HT1080 (cell line): ENCODE measurements at places on chromosomes 5 and 9.

DNA sequence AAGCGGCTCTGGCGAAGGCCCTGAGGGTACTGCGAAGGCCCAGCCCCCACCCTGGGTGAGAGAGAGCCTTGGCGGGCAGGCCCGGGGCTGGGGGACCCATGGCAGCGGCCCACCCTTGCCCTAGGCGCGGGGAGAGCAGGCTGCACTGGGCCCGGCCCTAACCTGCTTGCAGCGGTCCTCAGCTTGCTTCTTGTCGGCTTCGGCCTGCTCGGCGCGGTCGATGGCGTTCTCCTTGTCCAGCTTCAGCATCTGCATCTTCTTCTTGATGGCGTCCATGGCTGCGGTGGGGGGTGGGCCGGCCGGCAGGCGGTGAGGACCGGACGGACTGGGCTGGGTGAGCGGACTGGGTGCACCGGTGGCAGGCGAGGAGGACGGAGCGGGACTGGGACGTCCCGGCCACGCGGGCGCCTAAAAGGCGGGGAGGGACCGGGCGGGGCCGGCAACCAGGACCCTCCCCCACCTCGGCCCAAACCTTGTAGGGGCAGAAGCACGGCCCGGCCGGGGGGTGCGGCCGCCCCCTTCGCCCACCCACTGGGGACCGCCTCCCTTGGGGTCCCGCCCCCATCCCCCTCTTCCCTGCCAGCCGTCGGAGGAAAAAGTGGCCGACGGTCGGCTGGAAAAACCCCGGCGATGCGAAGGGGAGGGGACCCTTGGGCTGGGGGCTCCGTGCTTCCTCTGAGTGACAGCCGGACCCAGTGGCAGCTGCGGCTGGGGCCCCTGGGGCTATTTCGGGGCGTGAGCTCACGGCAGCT is at the start of gene TPM2:
Gene TPM2 (minus strand): TSS at position 384 of the 752 bp plus-strand sequence. CDS start 108 bp downstream, at position 276.
- DNase-seq = peak; percentile 88

DNA sequence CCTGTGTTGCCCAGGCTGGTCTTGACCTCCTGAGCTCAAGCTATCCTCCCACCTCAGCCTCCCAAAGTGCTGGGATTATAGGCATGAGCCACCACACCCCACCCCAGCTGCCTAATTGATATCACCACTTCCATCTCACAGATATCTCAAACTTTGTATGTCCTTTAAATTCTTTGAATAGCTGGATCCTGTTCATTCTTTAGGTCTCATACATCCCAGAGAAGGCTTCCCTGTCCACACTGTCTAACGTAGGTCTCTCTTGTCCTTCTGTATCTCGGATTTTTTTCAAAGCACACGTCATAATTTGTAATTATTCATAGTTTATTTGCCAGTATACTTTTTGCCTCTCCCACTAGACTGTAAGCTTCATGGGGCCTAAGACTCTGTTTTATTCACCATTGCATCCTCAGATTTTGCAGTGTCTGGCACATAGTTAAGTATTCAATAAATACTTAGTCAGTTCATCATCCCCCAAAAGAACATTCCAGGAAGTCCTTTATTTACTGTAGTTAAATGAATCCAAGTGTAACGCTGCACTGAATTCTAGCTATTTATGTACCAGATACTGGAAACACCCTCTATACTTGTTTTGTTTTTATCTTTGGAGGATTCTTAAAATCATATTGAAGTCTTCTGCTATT is 10.5 kb downstream of the ARSK start:
- no peak for DNase-seq

- no peak for DNase-seq
Measured at GRCh38 chr9:36135741-36136271, 727 bp upstream of the GLIPR2 start.

GRCh38 chr5:10567781-10568321 is 4.0 kb downstream of the ANKRD33B start:
- DNase-seq = no peak

DNA sequence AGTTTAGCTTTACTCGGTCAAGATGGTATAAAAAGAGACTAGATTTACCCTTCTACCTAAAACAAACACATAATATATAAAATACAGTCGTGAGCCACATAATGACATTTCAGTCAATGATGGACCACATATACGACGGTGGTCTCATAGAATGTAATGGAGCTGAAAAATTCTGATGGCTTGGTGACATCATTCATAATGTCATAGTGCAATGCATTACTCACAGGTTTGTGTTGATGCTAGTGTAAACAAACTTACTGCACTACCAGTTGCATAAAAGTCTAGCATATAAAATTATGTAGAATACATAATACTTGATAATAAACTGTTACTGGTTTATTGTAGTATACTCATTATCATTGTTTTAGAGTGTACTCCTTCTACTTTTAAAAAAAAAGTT is 115.9 kb upstream of the GDNF start:
- no peak for DNase-seq

- no peak for DNase-seq
Measured at GRCh38 chr5:50653946-50654345, 12.5 kb upstream of the PARP8 start.

- no peak for DNase-seq
Measured at GRCh38 chr5:8295141-8295540, 426.2 kb downstream of the MTRR start.

GRCh38 chr9:127908660-127908926 is 8.2 kb downstream of the ST6GALNAC4 start:
- DNase-seq = no peak

- no peak for DNase-seq
Measured at GRCh38 chr9:136977649-136978072, 357 bp downstream of the PTGDS start.

DNA sequence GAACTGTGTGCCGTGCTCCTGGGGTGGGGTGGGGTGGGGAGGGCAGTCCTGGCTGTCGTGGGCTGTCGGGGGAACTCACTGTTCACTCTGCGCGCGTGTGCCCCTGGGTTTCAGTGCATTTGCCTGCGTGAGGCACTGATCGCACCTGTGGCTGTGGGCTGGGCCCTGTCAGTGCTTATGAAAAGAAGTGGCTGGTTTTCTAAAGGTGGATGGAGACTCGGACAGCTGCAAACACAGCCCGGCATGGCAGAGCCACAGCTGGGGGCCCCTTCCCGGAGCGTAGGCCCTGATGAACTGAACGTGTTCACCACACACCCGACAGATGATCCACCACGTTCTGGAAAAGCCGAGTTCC is 42.7 kb downstream of the NKD2 start:
- DNase-seq = no peak

DNA sequence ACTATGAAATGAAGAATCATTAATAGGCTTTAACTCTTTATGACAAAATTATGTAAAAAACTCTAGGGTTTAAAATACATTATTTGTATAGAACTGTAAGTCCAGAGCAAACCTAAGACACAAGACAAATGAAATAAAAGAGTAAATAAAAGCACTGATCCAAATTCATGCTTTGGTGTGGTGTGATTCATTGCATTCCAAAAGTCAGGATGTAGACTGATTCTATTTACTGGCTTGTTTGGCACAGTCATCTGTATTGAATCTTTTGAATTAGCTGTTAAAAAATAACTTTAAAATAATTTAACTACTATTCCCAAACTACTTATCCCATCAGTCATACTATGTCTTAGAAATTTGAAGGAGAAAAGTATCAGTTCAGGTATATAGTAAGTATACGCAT is 31.1 kb downstream of the IL4 start:
- DNase-seq = peak; percentile 38

DNA sequence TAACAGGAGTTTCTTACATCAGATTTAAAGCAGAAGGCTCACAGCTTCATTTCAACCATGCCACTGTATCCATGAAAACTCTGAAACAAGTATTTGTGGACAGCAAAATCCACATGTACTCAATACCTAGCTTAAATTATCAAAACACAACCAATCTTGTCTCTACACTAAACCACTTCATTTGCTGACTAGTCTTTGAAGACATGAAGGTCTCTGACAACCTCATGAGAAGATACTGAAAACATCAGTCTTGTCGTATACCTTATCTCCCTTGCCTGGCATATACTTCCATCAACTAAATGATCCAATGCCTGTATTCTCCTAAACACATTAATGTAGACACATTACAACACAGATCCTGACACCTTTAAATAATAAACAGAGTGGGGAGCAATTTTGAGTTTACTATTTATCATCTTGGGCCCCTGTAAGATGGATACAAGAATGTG is 2.9 kb downstream of the RPS23 start:
- DNase-seq = peak; percentile 18

DNA sequence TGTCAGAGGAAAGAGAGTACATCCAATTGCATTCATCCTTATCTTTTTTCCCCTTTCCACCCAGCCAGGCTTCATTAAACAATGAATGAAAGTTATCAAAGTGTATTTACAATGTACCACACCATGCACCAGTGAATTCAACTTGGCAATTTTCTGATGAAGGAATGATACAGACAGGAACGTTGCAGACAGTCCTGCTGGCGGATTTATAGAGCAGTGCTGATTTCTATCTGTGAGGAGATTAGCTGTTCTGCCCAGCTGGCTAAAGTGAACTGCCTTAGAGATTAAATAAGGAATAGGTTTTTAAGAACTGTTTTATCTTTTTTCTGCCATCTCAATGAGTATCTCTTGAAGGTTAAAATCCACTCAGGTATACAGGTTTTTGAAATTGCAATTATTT is 403.9 kb downstream of the CDH18 start:
- no peak for DNase-seq

- DNase-seq = peak; percentile 92
Measured at GRCh38 chr9:136220017-136220729, 15.2 kb upstream of the LHX3 start.

DNA sequence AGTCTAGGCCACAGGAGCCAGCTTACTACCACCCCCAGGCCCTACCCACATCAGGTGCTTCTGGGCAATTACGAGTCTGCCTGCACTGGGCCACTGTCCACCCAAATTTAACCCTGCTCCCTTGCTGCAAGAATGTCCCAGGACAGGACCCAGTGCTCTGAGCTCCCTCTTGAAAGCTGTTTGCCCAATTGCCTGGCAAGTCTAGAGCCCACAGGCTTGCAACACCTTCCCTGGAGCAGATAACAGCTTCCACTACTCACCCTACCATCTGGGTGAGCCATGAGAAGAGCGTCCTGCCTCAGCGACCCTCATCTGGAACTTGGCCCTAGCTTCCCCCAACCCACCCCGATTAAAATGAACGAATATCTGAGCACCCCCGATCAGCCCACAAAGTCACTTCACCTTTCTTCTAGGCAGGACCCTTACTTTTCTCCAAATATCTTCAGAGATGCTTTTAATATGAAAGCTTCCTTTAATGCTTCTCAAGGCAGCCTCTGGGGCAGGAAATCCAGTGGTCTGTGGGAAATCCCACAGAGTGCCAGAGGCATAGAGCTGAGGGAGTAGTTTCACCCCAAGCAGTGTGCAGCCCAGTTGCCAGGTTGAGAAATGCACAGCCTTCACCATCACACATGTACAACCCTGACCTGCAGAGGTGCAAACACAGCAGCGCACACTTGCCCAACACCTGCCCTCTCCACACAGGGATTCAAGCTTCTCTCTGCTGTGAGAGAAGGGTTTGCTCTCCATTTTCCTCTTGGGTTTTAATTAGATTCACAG is 10.6 kb downstream of the ACSL6 start:
- DNase-seq = no peak

GRCh38 chr9:136018257-136019031 is 57.3 kb upstream of the UBAC1 start:
- DNase-seq = no peak

- DNase-seq = no peak
Measured at GRCh38 chr5:126443374-126443851, 20.2 kb downstream of the GRAMD2B start.

- no peak for DNase-seq
Measured at GRCh38 chr9:100869326-100869725, 159.2 kb upstream of the PLPPR1 start.

- DNase-seq = no peak
Measured at GRCh38 chr5:144328494-144328893, 157.8 kb downstream of the KCTD16 start.

GRCh38 chr5:74188351-74189105 is 452.0 kb downstream of the ENC1 start:
- DNase-seq = no peak

DNA sequence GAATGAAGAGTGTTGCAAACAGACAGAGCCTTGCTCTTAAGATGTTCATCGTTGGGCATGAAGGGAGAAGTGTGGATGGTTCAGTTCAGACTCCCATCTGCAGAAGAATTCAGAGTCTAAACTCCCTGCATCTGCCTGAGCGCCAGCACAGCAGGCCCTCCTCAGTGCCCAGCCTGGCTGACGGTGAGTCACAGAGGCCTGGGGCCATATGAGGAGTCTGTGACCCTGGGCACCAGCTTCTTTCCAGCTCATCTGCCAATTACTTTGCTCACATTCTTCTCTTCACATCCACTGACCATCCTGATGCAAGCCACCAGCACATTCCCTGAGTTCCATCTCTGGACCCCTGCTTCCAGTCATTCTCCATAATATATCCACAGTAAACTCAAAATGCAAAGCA is 401.1 kb upstream of the TRPC7 start:
- peak; percentile 13 for DNase-seq
